T-cell (primary cell): ENCODE measurements at places on chromosomes 11 and 22. TPM values are rescaled to one million over a fixed set of nuclear protein-coding genes. Genes with fewer than 3 reads are reported as not detected.

GRCh38 chr11:35365395-35365794 is 54.0 kb downstream of the SLC1A2 start:
- DNase-seq, result no peak

GRCh38 chr11:60371854-60372253 is 6.5 kb upstream of the MS4A7 start:
- DNase-seq, result no peak

GRCh38 chr22:39472570-39473556 is 16.1 kb downstream of the MGAT3 start:
- no peak for DNase-seq

- DNase-seq, result peak; percentile 62
Observed at GRCh38 chr11:1694064-1694845, 2.7 kb upstream of the KRTAP5-6 start.

DNA sequence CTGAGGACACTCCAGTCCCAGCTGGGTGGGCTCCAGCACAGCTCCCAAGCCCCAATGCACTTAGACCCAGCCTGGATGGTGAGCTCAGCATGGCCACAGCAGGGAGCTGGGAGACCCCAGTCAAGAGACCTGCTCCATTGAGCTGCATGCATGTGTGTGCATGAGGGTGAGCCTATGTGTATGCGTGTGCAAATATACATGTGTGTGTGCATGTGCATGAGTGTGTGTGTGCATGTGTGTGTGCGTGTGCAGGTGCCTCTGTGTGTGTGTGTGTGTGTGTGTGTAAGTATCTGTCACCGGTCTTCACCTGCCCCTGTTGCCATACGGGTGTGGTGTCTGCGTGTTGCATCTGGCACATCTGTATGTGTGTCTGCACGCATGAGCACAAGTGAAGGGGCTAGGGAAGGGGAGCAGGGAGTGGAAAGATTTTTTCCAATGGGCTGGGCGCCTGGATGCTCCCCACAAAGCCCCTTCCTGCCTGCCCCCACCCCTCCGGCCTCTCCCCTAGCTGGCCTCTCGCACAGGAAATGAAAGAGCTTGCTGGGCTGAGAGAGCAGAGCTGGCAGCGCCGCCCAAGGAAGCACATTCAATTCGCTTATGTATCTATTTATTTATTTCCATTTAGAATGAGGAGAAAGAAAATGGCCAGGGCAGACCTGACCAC is 4.1 kb downstream of the TSPAN32 start:
- DNase-seq, result no peak

GRCh38 chr11:115990004-115990447 is 485.8 kb upstream of the CADM1 start:
- DNase-seq, result no peak

ST14 gene
- total RNA-seq, result 0.49 TPM

WBP2NL gene
- total RNA-seq, result 1.5 TPM

CELSR1 gene
- 1.6 TPM for total RNA-seq

PIWIL4 gene
- 0.82 TPM for total RNA-seq

CHKA gene
- total RNA-seq, result 7.6 TPM

ANO1 gene
- total RNA-seq, result 0.38 TPM
